ENCODE measurements at places on chromosomes 4 and X.

DNA sequence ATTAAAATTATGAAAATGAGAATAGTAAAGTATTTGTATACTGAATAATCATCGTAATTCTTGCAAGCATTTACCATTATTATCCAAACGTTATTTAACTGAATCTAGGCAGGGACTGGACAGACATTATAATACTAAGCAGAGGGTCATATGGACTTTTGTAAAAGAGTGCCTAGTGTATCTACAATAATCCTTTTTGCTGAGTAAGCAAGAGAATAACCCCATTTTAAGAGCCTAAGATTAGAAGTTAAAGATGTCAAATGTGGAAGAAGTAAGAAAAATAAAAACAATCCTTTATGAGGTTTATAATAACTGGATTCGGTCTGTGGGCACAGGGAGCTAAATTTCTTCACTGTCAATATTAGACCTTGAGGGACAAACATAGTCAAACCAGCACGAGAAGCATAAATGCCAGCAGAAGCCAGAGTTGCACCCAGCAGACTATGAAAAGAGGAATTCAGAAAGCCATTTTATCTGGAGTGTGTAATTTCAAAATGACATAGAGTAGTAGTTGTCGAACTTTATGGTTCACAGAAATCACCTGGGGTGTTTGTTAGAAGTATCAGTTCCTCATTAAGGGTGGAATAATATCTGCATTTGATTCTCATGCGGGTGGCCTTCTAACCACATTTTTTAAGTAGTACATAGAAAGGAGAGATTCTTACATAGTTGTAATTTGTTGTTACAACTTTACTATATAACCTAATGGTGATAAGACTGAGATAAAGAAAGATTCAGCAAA is 39.7 kb upstream of the DCLK2 start:
- no peak for DNase-seq

GRCh38 chrX:154354516-154354915 is 19.9 kb downstream of the FLNA start:
- no peak for DNase-seq

DNA sequence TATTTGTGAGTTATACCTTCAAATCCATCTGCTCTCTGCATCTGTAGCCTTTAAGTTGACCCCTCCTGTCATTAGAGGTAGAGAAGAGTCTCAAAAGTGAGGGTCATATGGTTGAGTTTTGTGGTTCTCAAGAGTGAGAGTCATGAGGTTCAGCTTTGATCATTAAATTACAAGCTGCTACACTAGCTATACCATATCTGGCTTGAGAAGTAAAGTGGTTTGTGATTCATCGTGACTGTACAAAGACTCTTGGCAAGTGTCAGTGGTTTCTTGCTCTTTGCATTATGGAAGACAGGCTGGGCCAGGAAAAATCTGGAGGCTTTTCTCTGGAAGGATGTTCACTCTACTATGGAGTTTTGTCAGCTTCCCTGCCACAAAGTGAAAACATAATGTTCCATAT is 170.6 kb downstream of the ZC4H2 start:
- DNase-seq, result no peak

DNA sequence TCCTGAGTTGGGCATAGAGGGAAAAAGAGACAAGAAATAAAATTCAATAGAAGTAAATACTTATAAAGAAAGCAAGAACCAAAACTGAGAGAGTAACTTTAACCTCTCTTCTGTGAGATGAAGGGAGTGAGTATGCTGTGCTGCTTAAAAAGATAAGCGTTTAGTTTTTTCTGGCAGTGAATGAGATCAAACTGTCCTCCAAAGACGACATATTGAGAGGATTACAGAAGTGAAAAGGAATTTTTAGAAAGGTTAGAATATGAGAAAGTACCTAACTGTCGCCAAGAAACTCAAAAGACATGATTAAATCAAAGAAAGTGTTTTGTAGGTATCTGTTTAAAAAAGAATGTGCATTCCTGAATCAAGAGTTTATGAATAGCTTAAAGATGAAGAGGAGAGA is 16.0 kb downstream of the GAB1 start:
- DNase-seq, result no peak

DNA sequence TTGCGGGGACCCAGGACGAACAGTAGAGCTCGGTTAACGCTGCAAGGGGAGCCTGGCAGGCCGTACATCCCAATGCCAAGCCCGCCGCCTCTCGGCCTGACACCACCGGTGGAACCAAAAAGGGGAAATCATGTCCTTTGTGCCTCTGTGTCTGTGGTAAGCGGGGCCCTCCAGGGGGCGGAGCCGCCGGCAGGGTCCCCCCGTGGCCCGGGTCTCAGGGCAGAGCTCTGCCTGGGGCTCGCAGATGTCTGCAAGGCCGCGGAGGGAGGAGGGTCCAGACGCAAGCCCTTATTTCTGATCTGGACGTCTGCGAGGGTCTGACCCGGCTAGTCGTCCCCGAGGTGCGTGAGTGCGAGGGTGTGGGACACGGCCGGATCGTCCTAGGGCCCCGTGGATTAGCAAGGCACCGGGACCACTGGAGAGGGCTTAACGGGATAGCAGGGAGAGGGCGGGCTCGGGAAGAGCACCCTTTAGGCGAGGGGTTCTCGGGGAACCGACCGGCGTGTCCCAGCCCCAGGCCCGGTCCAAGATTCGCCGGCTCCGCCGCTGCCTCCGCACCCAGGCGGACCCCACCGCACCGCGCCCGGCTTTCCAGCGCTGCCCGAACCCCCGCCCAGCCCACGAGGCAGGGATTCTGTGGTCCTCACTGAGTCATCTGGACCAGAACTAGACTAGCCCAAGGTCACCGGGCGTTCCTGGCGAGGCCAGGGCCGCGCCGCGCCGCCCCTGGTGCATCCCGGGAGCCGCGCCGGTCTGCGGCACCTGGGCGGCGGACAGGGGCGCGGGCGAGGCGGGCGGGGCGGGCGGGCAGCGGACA is 863 bp upstream of the FAM193A start:
- DNase-seq, result peak; percentile 19

DNA sequence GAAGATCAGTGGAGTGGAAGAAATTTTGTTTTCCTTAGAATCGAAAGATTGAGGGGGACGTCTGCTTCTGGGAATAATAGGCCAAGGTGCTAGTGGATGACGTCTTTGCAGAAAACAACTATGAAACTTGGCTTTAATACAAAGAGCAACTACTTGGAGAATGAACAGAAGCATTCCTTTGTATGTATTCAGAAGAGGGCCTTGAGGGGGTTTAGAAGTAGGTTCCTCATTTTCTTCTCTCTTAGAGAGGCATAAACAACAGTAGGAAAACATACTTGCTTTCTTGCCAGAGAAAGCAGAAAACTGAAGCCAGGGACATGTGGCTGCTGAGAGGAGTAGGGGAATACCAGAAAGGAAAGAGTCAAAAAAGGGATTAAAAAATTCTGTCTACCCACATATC is 167.8 kb downstream of the ZNF330 start:
- DNase-seq, result no peak

DNA sequence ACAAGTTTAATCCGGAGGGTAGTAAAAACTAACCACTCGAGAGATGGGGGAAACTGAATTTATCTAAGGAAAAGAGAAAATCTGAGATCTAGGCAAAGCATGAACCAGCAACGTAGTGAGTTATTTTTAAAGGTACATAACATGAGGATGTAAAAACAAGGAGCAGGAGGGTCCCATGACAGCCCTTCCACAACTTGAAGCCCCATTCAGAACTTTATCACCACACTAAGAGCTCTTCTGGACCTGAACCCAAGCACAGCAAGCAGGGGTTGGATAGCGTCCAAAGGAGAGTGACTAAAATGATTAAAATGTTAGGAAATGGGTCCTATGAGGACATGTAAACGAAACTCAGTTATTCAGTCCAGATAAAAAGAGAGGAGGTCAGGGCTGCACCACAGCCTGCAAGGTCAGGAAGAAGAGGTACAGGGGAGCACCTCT is 16.2 kb downstream of the SH3RF1 start:
- DNase-seq, result no peak

DNA sequence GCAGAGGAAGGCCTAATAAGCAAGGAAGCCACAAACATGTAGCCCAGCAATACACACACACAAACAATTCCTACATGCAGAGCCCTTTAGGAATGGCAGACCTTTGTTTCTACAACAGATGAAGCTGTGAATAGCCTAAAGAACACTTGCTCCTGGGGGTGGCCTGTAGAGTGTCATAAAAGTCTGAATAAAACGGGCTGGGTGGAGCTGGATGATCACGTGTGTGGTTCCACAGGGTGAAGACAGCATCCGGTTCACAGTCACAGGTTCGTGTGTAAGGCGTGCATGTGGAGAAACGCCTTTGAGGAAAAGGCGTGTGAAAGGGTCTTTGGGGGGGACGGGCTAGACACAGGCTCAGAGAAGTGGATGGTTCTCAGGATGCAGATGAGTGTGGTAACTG is 156.1 kb downstream of the AFAP1 start:
- no peak for DNase-seq

DNA sequence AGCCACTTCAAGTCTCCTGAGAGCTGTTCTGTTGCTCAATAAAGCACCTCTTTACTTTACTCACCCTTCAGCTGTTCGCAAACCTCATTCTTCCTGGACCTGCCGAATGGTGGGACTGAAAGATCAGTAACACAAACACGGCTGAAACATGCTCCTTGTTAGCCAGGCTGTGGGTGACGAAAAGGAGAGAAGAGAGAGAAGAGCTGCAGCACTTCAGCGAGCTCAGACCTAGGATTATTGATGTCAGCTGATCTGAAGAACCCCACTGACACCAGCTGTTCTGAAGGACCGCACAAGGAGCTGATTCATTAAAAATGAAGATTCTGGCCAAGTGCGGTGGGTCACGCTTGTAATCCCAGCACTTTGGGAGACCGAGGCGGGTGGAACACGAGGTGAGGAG is 2020.0 kb upstream of the ADGRL3 start:
- DNase-seq, result no peak

- no peak for DNase-seq
Observed at GRCh38 chrX:149045645-149046210, 459.4 kb downstream of the IDS start.

- DNase-seq, result no peak
Observed at GRCh38 chrX:135632353-135632752, 81.1 kb upstream of the CT45A1 start.

GRCh38 chr4:137664416-137664815 is 132.1 kb upstream of the PCDH18 start:
- no peak for DNase-seq

DNA sequence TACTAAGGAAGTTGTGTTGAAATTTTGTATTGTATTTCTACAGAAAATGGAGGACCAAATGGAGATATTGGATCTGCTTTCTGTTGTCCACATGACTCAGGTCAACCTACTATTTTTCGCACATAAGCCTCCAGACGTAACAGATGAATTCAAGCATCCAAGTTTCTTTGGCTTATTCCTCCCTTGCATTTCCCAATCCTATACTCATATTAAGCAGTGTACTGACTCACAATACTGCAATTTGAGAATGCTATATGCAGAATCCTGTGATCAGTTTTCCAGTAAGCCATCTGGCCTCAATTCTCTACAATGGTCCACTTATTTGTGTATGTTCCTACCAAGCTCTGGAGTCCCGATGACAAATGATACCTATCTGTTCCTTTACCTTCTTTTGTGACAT is 75.7 kb downstream of the ASB9 start:
- DNase-seq, result no peak

GRCh38 chr4:52051213-52051614 is at the start of gene SPATA18:
TSS of gene SPATA18 (plus strand) at chr4:52051304. CDS start at chr4:52051705, 401 bp downstream.
- DNase-seq, result no peak

GRCh38 chrX:112577146-112577545 is 102.6 kb downstream of the LHFPL1 start:
- no peak for DNase-seq

GRCh38 chrX:15177316-15177715 is 92.6 kb downstream of the ASB9 start:
- no peak for DNase-seq

DNA sequence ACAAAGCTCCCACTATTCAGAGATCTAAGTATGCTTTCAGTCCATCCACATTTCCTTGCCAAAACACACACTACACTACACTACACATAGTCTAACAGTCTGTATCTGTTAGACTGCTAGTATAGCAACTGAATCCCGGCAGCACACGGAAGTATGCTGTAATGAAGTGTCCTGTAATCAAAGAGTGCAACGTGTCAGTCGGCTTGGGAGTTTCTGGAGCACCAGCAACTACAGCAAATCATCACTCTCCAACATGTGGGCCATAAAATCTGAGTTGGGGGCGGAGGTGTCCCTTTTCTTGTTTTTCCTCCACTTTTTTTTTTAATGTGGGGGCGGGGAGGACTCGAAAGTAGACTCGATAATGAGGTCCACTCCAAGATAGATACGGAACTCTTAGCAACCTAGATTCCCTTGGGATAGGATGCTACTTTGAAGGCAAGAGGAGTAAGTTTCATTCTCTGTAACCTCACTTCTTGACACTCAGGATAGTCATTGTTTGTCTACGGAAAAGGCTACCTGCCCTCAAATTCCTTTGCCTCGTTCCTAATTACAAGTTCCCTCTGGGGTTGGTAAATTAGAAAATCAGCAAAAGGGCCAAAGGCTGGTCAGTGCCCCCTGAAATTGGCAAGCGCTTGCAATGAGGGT is 722 bp downstream of the SLC10A7 start:
- DNase-seq, result peak; percentile 4

DNA sequence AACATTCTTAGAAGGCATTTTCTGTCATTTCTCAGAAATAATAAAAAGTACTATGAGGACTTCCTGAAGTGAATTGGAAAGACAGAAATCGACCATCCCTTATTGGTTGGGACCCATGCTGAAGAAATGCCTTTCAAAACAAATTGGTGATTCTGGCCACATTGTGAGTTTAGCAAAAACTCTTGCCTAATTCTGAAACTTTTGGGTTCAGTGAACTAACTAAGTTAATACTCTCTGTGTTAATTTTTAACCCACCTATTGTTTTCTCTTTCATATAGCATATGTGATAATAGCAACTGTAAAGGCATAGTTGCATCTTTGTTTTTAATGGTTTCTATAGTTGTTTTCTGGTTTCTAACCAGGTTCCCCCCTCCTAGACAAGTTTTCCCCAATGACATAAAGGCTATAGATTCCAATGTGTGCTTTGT is 129.3 kb upstream of the FAT1 start:
- DNase-seq, result no peak

GRCh38 chr4:62914758-62915157 is 1494.5 kb downstream of the TECRL start:
- DNase-seq, result no peak

DNA sequence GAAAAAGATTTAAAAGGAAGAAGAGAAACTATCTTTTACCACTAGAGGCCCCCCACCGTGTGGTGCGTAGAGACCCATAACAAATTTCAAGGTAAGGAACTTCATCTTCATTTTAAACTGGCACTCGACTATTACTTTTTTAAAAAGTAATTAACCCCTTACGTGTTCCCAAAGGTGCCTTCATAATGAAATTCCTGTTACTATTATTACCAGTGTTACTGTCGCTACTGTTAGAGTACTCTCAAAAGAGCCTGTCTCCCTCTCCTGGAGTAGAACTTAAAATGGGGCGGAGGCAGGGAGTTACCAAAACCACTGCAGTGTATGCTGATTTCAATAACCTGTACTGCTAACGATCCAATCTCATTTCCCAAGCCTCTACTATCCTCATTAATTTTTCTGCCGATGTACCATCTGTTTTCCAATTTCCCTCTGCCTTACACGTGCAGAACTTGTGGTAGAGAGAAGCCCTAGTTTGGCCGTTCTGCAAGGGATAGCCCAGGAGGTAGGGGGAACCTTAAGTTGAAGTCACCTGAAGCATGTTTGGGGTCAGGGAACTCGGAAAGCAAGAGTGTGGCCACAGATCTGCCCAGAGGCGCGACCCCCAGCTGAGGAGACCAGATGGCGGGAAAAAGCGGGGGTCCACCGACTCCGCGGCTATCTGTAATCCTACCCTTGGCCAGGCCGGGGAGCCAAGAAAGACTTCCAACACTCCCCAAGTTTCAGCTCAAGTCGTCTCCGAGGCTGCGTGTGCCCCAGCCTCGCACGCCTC is 720 bp upstream of the STK26 start:
- DNase-seq, result no peak

All from stimulated activated CD4-positive, alpha-beta T cell treated with anti-CD3 and anti-CD28 coated beads, Interleukin-1b, Interleukin-23, amount 100 ng/mL, for 4 hours (primary cell).